ENCODE measurements at places on chromosomes 7 and 10.

DNA sequence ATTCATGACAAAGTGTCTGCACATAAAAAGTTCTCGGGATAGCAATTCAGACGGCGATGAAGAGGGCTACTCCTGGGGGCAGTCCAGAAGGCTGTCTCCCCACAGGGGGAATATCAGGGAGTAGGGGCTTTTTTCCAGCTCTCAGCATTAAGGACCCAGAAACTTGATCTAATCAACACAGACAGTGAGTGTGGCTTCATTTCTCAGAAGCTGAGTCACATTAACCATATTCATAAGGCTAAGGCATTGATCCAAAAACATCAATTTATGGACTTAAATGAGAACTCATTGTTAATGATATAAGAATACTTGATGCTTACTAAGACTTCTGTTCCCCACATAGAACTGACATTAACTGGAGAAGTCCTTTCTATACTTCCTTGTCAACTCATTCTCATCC is 87.5 kb upstream of the AOAH start:
- no peak for DNase-seq

- no peak for DNase-seq
These were observed 49.1 kb upstream of the CDC14C start for GRCh38 chr7:48875045-48875916.

DNA sequence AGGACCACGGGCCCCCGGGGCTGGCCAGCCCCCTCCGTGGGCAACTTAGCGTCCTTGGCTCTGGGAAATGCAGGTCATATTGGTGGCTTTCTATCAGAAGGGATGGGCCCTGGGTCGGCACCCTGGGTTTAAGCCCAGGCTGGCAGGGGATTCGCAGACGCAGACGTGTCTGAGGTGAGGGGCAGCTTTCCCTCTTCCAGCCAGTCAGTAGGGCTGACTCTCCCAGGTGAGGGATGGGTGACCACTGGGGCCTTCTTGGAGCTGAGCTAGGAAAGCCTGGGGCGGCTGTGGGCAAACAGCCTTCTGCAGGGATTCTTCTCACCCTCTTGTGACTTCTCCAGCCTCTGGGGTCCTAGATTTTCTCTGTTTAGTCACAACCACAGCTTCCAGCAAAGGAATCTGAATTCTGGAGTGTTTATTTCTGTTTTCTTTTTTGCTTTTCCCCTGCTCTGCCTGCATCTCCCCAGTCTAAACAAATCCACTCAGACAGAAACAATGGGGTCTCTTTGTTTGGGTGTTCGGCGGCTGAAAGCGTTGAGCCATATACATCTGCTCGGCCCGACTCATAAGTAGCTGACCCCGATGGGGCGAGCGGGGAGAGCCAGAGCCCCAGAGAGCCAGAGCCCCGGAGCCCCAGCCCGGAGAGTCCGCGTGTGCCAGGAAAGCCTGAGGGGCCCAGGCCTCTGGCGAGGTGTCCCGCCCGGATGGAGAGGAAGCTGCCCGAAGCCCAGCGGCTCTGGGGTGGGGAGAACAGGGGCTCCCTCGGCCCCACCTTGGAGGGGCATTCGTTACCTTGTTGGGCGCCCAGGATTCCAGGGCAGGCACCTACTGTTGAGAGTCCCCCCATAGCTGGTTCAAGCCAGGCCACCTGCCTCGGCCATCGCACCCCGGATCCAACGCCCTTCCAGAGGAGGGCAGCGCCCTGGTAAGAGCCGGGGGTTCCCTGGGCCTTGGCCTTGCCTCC is 2.0 kb downstream of the MNX1 start:
- no peak for DNase-seq

- no peak for DNase-seq
These were observed at the start of gene SORCS3 for GRCh38 chr10:104641187-104641936. Gene SORCS3 (plus strand): TSS chr10:104641290.

- DNase-seq = no peak
These were observed 9.0 kb upstream of the NAT16 start for GRCh38 chr7:101189109-101189508.

DNA sequence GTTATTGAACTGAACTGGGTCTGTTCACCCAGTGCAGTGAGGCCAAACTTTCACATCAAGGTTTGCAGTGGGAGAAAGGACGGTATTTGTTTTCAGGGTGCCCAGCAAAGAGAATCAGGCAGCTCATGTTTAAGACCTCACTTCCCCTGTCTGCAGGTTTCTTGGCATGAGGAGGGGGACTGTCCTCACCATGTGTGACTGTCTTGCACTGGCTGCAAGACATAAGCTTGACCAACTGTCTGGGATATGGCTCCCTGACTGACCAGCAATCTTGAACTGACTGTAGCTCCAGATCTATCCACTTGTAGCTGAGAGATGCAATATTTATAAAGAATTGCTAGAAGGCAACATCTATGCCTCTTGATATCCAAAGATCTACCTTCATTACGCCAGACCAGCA is 39.9 kb downstream of the RAMP3 start:
- DNase-seq = no peak

DNA sequence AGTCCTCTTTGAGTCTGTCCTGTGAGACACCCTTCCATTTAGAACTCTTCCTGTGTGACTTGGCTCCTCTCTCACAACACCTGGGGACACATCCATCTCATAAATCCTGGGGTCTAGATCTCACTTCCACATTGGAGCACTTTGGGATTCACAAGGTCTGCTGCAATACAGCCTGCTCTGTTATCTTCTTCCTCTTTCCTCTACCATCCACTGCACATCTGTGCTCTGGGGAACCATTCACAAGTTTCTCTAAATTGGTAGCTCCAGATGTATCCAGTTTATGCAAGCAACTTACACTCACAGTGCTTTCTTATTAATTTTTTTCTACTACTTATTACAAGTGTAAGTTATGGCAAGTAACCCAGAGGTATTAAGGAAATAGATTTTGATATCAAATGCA is 5.5 kb upstream of the FIGNL1 start:
- no peak for DNase-seq

DNA sequence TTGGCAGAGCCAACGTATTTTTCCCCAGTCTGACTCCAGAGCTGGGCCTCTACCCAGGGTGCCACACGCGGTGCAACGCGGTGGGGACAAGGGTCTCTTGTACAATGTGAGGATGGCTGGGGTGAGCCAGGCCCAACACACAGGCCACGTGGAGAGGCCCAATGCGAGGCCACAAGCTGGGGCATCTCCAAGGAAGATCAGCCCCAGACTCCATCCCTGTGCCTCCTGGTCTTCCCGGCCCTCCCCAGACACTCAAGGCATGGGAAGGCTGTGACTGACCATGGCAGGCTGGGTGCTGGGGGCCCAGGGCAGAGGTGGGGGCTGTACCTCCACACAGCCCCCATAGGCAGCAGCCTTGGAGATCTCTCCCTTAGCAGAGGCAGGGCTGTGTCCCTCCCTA is 135.3 kb upstream of the FAM20C start:
- no peak for DNase-seq

DNA sequence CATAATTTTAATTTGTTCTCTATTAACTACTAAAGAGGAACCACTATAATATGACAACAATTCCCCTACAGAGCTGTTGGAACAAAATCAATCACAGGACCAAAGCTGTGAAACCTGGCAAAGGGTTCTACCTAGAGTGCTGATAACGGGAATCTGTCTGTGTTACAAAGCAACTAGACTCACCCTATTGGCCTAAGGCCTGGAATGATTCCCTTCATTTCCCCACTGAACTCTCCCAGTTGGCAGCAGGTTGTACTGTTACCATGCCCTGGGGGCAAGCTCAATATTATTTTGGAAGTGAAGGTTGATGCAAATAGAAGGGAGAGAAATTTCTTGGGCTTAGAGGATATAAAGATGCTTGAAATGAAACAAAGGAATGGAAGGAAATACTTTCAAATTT is 81.8 kb downstream of the SEMA3A start:
- no peak for DNase-seq

GRCh38 chr7:16644636-16645592 is 640 bp downstream of the ANKMY2 start:
- peak; percentile 32 for DNase-seq

All from activated T-helper 1 cell treated with anti-CD3 and anti-CD28 coated beads, Interleukin-2, amount 50 U/mL, for 16 hours (primary cell).